Stimulated activated CD4-positive, alpha-beta T cell treated with anti-CD3 and anti-CD28 coated beads, TNF-alpha, amount 100 ng/mL, for 48 hours (primary cell): ENCODE measurements at places on chromosomes 7 and 10.

DNA sequence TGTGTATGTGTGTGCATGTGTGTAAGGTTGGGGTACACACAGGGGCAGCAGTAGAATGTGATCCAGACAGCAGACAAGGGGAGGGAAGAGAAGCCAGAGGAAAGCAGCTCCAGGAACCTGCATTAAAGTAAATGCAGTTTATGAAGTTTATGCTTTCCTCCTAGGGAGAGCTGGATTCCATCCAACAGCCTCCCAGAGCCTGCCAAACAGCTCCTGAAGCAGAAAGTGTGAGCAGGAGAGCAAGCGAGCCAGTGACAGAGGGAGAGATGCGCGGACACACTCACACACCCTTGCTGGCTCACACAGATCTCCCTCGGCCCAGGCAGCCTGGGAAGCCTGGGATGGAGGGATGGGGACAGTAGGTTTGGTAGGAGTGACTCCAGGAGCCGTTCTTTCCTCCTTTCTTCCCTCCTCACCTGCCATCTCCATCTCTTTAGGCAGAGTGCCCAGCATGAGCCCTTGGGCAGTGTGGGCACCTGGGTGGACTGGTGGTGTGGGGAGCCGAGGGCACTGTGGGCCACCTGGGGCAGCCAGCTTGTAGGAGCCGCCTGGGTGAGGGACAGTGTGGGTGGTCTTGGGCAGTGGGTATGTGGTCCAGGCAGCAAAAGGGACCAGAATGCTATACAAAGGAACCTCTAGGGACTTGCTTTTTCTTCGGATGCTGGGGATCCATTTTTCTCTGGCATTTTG lies 46.1 kb downstream of the PAX2 start:
- no peak for DNase-seq

GRCh38 chr7:335358-336148 lies 45.6 kb downstream of the FOXL3 start:
- no peak for DNase-seq

GRCh38 chr10:31005895-31006294 lies 25.8 kb downstream of the ZNF438 start:
- no peak for DNase-seq

GRCh38 chr7:44377134-44377463 lies 51.7 kb upstream of the CAMK2B start:
- no peak for DNase-seq

GRCh38 chr7:158018098-158018762 lies 569.4 kb downstream of the PTPRN2 start:
- no peak for DNase-seq

DNA sequence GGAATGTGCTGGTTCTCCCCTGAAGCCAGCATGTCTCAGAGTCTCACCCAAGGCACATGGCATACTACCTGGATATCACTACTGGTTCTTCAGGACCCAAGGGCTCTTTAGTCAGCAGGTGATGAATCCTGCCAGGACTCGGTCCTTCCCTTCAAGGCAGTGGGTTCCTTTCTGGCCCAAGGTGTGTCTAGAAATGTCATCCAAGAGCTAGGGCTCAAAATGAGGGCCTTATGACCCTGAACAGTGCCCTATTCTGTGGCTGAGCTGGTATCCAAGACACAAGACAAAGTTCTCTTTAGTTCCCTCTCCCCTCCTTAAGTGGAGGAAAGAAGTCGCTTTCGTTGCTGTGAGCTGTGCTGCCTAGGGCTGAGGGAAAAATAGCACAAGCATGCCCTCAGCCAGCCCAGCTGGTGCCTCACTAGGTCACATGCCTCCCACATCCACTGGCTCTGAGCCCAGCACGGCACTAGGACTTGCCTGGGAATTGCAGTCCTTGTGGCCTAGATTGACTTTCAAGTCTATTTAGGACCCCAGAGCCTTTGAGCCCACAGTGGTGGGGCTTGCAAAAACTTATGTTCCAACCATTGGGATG lies 106.0 kb downstream of the BMS1 start:
- DNase-seq = no peak

DNA sequence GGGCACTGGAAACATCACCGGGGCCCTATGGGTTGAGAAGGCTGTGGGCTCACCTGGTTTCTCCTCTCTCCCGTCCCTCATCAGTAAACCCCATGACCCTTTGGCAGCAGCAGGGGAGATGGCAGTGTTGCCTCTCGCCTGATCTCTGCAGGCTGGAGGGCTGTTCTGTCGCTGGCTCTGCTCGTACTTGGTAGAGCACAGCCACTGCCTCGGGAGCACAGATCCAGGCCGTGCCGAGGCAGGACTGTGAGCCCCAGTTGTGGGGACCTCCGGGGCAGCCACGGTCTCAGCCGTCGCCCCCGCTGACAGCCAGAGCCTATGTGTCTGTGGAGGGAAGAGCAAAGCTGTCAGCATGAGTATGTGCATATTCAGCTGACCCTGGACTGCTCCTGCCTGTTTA lies 94.9 kb downstream of the PTPRE start:
- DNase-seq = no peak

DNA sequence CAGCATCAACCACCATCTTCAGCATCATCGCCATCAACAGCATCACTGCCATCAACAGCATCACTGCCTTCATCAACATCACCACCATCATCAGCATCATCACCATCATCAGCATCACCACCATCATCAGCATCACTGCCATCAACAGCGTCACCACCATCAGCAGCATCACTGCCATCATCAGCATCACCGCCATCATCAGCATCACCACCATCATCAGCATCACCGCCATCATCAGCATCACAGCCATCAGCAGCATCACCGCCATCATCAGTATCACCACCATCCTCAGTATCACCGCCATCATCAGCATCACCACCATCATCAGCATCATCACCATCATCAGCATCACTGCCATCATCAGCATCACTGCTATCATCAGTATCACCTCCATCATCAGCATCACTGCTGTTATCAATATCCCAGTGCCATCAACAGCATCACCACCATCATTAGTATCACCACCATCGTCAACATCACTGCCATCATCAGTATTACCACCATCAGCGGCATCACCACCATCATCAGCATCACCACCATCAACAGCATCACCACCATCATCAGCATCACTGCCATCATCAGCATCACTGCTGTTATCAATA lies 115.2 kb downstream of the RGS10 start:
- no peak for DNase-seq

DNA sequence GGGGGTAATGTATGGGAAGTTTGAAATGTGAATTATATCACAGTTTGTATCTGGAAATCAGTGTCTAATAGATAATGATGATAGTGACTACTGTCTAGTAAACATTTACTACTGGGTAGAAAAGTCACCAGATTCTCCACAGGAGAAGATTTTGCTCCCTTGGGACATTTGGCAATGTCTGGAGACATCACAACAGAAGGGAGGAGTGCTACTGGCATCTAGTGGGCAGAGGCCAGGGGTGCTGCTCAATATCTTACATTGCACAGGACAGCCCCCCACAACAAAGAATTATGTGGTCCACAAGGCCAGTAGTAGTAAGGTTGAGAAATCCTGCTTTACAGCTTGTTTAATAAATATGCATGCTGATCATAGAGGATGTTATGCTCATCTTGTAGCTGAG lies 92.3 kb upstream of the PRPS1L1 start:
- no peak for DNase-seq

GRCh38 chr10:70293169-70293843 lies 9.5 kb upstream of the NPFFR1 start:
- no peak for DNase-seq

DNA sequence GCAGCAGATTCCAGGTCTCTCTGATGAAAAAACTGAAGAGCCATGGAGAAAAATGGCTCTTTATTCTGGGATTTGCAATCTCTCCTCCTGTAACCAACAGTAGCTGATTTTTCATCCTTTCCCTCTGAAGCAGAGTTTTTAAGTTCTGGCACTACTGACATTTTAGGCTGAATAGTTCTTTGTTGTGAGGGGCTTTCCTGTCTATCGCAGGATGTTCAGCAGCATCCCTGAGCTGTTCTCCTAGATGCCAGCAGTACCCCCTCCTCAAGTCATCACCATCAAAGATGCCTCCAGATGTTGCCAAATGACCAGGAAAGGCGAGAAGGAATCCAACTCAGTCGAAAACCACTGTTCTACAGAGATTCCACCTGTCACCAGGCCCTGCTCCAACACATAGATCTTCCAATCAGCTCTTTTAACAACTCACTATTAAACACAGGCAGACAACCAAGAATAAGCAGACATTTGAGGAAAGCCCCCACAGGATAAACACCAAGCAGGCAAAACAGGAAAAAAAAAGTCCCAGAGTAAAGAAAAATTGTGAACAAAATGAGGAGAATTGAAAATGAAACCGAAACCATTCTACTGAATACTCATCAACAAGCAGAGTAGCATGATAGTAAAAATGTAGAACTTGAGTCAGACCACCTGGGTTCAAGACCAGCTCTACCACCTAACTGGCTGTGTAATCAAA lies 124.8 kb downstream of the MPP7 start:
- no peak for DNase-seq

- no peak for DNase-seq
Measured at GRCh38 chr7:92056286-92056685, 78.0 kb downstream of the CYP51A1 start.

DNA sequence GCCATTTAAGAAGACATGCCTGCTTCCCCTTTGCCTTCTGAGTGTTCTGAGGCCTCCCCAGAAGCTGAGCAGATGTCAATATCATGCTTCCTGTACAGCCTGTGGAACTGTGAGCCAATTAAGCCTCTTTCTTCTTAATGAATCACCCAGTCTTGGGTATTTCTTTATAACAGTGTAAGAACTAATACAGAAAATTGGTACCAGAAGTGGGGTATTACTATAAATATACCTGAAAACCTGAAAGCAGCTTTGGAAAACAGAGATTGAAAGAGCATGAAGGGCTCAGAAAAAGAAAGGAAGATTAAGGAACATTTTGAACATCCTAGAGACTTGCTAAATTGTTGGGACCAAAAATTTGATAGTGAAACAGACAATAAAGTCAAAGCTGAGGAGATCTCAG lies 12.0 kb upstream of the RNF32 start:
- DNase-seq = no peak

DNA sequence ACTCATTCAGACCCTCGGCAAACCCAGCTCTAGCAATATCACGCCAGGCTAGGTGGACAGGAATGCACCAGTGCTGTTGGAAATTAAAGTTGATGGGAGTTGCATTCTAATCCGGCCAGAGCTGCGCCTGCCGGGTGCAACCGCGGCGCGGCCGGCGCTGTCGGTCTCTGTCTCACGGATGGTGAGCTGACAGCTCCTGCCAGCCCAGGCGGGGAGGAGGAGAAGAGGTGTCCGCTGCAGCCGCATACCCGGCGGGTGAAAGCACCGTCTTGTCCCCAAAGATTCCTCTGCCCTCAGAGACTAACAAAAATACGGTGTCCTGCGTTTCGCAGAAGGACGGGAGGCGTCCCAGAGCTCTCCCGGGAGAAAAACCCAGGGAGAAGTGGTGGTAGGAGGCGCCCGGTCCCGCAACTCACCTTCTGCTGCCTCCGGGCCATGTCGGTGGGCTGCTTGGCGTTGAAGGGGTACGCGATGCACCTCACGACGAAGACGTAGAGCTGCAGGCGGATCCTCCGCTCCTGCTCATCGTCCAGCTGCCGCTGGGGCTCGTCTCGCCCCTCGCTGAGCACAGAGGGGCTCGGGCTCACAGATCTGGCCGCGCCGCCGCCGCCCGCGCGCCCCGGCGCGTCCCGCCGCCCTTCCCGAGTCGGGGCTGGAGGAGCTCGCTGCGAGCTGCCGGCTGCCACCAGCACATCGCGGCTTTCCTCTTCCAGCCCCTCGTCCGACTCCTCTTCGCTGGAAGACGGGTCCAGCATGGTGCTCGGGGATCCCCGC lies 490 bp downstream of the CADPS2 start:
- no peak for DNase-seq

GRCh38 chr10:113576852-113577251 lies 24.0 kb downstream of the HABP2 start:
- DNase-seq = no peak

- DNase-seq = peak; percentile 14
Measured at GRCh38 chr7:74544706-74545469, 91.2 kb downstream of the GTF2IRD1 start.
